Amygdala (tissue), 56 donors: ENCODE measurements at places on chromosomes 2 and 18.

DNA sequence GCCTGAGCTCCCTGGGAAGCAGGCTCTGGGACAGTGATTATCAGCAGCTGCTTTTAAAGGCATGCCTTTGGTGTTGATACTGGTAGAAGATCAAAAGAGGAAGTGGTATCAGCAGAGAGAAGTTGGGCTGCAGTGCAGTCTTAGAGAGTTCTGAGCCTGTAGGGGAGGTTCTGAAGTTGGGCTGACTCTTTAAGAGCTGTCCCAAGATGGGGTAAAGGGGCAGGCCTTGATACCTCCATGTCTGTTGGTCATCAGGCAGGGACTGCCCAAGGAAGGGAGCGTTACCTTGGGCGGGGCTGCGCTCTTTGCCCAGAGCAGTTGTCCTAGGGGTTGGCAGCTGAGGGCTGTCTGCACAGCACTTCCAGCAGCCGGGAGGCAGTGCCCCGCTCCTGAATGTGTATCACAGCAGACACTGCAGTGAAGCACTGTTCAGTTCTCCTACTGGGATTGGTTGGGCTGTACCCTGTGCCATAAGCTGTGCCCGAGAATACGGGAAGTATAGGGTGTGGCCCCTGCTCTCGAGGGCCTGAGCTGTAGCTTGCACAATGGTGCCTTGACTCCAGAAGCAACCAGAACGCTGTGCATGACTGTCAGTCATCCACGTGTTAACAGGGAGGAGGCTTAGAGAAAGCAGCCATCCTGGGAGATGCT lies 177.0 kb downstream of the CTIF start:
- DNase-seq, result no peak

DNA sequence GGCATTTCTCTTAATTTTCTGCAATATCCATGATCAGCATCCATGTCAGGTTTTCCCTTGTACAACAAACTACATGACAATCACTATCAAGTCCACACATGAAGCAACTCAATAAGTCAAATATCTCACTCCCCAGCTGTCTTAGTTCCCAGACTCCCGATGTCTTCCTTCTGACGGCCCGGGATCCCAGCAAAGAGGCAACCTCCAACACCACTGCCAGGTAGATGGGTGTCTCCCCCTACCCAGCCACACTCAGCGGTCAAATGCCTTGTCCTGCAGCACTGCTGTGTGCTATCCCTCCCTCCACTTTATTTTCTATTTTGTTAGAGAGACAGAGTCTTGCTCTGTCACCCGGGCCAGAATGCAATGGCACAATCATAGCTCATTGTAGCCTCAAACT lies 23.3 kb downstream of the TRABD2A start:
- DNase-seq, result no peak

GRCh38 chr2:202624133-202624532 lies 10.6 kb upstream of the FAM117B start:
- no peak for DNase-seq

DNA sequence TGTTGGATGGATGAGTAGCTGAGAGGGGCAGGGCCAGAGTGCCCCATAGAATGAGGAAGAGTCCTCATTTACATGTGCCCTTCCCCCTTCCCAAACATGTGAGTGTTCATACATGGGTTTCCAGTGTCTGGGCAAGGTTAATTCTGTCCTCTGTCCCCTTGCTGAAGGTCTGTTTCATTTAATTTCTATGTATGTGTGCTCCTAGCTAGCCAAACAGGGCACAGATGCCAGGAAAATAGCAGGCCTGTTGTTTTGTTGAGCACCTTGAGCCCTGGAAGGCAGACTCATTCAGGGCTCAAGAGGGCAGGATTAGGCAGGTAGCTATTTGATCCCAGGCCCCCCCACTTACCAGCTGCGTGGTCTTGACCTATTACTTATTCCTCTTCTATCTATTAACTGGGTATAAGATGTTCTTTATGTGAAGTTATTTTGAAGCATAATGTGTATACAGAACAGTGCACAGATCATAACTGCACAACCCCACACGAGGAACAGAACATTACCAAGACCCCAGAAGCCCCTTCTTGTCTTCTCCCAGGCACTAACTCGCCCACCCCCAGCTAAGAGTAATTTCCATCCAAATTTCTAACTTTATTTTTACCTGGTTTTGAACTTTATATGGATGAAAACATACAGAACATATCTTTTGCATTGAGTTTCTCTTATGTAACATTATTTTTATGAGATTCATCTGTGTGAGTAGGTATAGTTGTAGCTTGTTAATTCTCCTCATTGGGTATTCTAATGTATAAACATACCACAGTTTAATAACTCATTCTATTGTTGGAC lies 164.3 kb downstream of the RPIA start:
- DNase-seq, result no peak

DNA sequence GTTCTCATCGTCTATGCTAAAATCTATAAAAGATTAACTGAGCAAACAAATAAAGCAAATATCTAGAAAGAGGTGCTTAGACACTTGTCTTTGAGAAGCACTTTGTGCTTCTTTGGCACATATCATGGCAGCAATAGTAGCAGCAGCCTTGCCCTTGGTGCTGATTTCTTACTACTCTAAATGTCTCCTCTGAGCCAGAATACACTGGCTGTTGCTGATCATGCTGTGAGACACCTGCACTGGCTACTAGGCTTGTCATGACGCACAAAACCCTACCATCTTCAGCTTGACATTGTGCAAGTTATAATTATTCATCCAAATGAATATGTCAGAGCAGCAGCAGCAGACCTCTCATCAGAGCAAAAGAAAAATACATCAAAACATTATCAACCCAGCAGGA lies 46.7 kb downstream of the FANCL start:
- no peak for DNase-seq

DNA sequence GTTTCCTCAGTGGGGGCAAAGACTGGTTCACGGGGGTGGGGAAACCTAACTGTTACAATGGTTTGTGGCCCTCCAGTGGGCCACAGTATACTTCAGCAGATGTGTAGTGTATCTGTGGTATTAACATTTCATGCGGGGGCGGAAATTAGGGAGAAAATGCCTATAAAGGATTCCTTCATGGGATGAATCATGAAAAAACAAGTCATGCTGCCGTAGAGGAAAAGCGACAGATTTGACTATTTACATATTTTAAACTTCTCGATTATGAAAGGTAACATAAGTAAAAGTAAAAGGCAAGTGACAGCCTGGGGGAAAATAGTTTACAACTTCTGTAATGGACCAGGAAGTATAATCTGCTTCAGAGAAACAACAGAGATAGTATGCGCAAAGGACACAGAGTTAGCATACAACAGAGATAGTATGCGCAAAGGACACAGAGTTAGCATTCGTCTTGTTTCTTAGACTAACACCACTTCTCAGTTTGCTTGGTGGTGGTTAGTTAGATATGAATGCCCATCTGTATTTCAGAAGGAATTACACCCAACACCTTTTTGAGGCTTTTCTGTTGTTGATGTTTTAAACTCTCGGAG lies 41.1 kb downstream of the MRPS9 start:
- DNase-seq, result no peak

- DNase-seq, result no peak
These were observed 95.3 kb downstream of the GALR1 start for GRCh38 chr18:77344786-77345500.

- no peak for DNase-seq
These were observed 10.9 kb upstream of the ERBB4 start for GRCh38 chr2:212549463-212549862.

DNA sequence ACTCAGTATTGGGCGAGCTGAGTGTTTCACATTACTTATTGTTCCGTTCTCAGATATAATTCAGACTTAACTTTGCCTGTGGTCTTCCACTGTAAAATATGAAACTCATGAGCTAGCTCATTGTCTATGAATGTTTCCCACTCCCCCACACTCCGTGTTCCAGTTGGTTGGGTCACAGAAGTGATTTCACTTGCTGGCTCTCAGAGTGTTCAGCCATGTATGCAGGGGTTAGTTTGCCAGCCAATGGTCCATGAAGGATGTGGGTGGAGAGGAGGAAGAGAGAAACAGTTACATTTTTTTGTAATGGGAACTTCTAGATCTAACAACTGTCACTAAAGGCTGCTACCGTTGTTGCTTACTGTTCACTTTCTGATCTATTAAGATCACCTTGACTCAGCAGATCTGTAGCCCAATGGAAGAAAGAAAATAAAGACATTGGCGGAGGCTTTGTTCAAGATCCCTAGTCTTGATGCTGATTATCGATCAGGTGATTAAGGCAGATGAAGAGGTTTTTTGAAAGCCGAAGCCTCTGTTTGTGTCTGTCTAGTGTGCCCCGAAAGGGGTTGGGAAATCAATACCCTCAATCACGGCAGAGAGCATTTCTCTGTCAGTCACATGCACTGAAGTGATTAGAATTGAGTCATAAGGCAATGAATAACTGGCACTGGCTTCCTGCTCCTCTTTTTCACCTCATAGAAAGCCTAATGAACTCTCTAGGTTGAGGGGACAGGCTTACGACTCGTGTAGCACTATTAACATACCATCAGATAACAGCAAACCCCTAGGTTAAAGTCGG lies 279.7 kb upstream of the FIGN start:
- DNase-seq, result no peak

- DNase-seq, result no peak
These were observed 857 bp downstream of the DYM start for GRCh38 chr18:49459404-49460171.

- peak; percentile 52 for DNase-seq
These were observed 1.5 kb upstream of the GPR148 start for GRCh38 chr2:130727286-130727924.

GRCh38 chr2:236973343-236973980 lies 112.2 kb upstream of the COPS8 start:
- DNase-seq, result no peak

DNA sequence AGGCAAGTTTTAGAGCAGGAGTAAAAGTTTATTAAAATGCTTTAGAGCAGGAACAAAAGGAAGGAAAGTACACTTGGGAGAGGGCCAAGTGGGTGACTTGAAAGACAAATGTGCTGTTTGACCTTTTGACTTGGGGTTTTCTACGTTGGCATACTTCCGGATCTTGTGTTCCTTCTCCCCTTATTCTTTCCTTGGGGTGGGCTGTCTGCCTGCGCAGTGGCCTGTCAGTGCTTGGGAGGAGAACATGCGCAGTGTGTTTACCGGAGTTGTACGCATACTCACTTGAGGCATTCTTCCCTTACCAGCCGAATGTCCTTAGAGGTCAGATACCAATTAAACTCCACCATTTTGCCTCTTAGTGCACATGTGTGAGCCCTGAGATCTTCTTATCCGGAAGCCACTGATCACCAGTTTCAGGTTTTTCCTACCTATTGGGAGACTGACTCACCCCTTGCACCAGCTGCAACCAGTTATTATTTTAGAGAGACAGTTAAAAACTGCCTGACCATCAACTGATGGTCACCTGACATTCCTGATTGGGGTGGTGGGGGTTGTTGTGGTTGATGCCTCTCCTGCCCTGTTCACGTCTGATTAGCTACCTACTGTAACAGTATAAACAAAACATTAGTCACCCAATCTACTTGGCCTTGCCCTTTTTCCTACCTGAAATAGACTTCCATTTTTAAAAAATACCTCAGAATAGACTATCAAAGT lies 67.5 kb downstream of the NYAP2 start:
- DNase-seq, result no peak

DNA sequence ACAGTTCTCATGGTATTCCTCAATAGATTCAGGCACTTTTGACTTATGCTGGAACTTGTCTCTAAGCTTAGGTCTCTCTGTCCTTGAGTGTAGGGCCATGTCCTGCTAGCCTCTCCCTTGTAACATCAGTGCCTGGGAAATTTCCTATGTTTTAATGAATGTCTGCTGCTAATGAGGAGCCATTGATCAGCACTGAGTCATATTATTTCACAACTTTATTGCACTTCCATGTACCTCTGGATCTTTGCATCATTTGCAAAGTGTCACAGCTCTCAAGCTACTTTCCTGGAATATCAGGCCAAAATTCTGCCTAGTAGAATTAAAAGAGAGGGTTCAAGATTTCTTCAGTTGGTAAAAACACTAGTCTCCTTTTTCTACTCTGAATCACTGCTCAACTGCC lies 102.5 kb downstream of the GAREM1 start:
- DNase-seq, result no peak

GRCh38 chr18:32730620-32731091 lies 42.2 kb downstream of the KLHL14 start:
- no peak for DNase-seq

GRCh38 chr2:85222792-85223191 lies 89.6 kb downstream of the TCF7L1 start:
- DNase-seq, result no peak

DNA sequence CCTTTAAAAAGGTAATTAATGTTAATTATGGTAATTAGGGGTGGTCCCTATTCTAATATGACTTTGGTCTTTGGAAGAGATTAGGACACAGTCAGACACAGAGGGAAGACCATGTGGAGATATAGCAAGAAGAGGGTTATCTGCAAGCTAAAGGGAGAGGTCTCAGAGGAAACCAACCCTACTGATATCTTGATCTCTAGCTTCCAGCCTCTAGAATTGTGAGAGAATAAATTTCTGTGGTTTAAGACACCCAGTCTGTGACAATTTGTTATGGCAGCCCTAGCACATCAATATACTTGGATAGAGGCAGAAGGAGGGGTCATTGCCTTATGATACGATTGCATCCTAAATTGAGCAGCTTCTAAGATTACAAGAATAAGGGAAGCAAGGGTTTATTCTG lies 21.3 kb upstream of the NT5C1B start:
- no peak for DNase-seq

DNA sequence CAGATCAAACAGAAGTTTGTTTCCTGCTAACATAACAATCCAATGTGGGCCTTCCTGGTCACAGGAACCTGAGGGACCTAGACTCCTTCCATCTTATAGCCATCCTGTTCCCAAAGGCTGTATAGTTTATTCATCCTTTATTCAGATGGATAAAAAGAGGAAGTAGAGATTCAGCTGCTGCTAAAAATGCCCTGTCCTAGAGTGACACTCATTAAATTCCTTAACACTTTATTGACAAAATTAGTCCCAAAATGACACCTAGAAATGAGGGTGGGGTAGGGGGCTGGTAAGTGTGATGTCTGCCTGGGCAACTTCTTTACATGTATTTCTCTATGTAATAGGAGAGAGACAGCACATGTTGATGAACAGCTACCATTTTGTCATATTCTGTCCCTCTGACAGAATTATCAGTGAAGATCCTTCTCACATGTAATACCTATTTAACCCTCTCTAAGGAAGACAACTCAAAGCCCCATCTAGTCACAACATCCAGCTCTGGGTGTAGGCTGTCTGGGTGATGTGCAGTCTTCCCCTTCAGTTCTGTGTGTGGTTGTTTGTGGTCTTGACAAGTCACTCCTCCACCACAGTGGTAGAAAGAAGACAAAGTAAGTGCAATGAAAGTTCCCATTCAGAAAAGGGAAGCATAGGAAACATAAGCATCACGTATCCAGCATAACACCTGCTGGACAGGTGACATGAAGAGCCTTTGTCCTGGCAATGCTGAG lies 253.9 kb upstream of the CNTNAP5 start:
- no peak for DNase-seq

GRCh38 chr2:203549406-203549805 lies 14.3 kb upstream of the RAPH1 start:
- no peak for DNase-seq

DNA sequence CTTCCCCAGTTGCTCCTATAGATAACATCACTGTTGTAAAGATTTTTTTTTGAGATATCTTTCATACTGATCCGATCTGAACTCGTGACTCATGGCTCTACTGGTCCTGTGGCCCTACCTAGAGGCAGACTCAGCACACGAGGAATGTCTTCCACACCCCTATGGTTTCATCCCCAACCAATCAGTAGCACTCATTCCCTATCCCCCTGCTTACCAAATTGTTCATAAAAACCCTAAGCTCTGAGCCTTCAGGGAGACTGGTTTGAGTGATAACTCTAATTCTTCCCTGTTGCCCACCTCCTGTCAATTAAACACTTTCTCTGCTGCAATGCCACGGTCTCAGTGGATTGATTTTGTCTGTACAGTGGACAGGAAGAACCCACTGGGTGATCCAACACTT lies 4.2 kb upstream of the SAP130 start:
- DNase-seq, result no peak

GRCh38 chr2:161090411-161090810 lies 69.8 kb upstream of the TANK start:
- DNase-seq, result no peak
